ENCODE measurements at places on chromosomes 2 and 18.

GRCh38 chr2:65992198-65992554 is 442.7 kb upstream of the MEIS1 start:
- DNase-seq, result no peak

GRCh38 chr2:28408764-28409599 is 16.3 kb downstream of the FOSL2 start:
- no peak for DNase-seq

GRCh38 chr2:239466061-239466754 is 65.4 kb upstream of the HDAC4 start:
- DNase-seq, result no peak

- DNase-seq, result no peak
Observed at GRCh38 chr2:133426791-133427190, 141.5 kb downstream of the NCKAP5 start.

DNA sequence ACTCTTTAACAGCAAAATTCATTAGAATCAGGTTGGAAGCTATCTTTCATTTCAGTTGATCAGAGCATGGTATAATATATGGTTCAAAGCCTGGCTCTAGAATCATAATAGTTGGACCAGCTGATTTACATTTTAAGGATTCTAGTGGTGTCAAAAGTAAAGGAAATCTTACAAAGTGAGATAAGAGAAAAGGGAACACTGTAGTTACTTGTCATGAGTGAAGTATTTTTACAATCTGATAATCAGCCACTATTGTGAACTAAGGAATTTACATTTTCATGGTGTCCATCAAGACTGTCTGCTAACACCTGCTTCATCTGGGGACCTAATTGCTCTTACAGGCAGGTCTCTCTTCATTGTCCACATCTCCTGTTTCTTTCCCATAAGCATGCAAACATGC is 161.1 kb downstream of the SLC39A10 start:
- no peak for DNase-seq

GRCh38 chr2:198187841-198188240 is 383.4 kb downstream of the PLCL1 start:
- no peak for DNase-seq

- DNase-seq, result peak; percentile 11
Observed at GRCh38 chr18:46281185-46282176, 177.3 kb downstream of the HAUS1 start.

DNA sequence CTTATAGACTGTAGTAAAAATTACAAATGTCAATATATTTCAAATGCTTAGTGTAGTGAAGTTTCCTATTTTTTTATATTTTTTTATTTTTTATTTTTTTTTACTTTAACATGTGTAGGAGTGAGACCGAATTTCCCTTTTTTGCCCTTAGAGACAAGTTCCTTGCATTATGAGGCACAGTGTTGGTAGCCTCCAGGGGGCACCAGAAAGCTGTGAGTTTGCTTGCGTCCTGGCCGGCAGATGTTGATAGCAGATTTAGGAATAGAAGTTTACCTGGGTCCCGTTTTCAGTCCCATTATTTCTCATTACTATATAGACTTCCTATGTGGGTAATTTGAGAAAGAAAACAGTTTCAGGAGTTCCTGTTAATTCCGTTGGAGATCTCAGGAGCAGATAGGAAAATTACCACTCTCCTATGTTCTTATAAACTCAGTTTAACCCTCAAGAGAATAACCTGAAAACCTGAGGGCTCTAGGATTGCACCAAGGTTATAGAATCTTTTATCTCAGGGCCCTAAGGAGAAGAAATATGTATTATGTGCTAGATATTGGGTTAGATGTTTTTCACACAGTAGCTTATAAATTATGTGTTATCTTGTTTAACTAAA is 157.5 kb upstream of the SESTD1 start:
- no peak for DNase-seq

DNA sequence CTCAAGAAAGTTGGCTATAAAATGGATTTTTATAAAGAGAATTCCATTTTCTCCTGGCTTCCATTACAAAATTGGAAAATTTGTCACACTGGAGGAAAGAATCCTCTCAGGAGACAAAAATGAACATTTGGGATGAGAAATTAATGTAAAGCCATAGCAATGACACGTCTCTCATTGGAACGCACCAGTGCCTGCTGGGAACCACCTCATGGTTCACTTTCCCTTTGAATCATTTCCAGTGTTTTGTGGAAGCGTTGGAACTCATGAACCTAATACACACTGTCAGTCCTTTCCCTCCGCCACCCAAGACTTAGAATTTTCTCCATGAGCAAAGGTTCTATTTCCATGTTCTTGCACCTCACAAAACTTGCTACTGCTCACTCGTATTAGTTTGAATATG is 21.0 kb upstream of the NRP2 start:
- no peak for DNase-seq

All from NCI-H446 treated with DMSO at 0.1 percent for 48 hours (cell line).